GM20000 (cell line): ENCODE measurements at places on chromosomes 1 and 21.
A peak's percentile ranks its signal among the peaks of the same experiment; 100 is the strongest.

DNA sequence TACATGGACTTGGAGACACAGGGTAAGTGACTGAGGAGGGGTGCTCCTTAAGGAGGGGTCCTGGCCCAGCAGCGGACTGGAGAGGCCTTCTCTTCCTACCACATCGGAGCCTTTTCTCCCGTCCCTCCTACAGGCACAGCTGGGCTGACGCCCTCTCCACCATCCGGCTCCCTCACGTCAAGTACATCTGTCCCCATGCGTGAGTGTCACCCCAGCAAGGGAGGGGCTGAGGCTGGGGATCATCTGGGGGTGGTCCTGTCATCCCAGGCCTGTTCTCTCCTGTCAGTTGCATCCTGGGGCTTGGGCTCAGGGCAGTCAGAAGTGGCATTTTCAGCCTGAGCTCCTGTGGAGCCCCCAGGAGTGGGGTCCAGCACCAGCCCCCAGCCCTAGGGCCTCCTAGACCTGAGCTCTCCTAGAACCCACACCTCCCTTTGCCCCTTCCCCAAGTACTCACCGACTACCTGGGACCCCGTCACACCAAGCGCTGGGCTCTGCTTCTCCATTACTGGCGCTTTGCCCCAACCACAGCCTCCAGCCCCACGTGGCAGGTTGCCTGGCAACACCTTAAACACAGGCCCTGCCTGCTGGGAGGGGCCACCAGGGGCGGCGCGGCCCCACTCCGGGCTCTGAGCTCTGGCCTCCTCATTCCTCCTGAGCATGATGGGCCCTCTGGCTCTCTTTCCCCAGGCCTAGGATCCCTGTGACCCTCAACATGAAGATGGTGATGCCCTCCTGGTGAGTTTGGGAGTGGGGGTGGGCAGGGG lies 2.3 kb downstream of the LYPLA2 start:
- DNase-seq, result no peak

GRCh38 chr1:63669151-63669961 lies 76.1 kb downstream of the PGM1 start:
- no peak for DNase-seq

- no peak for DNase-seq
Observed at GRCh38 chr1:155706139-155706538, 17.2 kb downstream of the DAP3 start.

DNA sequence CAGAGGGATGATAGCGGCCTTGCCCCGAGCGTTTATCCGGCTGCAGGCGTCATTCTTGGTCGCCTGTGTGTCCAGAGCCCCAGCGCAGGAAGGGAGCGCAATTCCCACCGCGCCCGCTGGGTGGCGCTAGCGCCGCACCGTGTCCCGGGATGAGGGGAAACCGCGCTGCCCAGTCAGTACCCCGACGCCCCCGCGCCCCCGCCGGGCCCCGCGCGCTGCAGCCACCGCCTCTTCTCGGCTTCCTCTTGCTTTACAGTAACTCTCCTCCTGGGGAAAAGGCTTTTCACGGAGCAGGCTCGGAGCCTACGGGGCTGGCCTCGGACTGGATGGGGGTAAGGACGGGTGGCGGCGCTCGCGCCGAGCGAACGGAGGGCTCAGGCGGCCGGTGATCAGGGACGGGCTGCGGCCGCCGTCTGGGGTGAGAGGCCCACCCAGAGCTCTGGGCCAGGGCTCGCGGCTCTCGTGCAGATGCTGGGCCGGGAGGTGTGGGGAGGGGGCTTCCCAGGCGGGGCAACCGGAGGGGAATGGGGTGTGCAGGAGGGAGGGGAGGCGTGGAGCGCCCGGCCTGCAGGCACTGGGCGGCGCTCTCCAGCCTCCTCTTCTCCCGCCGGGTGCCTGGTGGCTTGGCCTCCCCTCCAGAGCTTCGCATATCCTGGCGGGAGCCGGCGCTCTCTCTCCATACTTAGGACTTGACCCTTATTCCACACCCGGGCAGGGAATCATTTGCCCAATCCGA lies 29.8 kb downstream of the TEX35 start:
- peak; percentile 91 for DNase-seq

DNA sequence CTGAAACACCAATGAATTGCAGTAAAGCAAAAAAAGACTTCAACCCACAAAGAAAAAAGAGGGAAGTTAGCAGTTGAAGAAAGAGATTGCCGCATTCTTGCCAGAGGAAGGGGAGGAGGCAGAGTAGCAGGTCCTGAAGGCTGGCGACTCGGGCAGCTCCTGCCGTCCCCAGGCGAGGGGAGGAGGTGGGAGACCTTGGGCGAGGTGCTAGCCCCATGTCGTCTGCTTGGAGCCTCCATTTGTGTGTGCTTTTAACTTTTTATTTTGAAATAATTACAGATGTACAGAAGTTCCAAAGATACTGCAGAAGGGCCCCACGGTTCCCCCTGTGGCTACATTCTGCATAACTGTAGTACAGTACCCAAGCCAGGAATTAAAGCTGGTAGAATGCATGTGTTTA lies 6.7 kb downstream of the TRPM2 start:
- no peak for DNase-seq

GRCh38 chr1:25649505-25650288 lies 33.1 kb downstream of the MAN1C1 start:
- DNase-seq, result no peak

GRCh38 chr1:25728301-25728935 lies 71.6 kb upstream of the SELENON start:
- no peak for DNase-seq

DNA sequence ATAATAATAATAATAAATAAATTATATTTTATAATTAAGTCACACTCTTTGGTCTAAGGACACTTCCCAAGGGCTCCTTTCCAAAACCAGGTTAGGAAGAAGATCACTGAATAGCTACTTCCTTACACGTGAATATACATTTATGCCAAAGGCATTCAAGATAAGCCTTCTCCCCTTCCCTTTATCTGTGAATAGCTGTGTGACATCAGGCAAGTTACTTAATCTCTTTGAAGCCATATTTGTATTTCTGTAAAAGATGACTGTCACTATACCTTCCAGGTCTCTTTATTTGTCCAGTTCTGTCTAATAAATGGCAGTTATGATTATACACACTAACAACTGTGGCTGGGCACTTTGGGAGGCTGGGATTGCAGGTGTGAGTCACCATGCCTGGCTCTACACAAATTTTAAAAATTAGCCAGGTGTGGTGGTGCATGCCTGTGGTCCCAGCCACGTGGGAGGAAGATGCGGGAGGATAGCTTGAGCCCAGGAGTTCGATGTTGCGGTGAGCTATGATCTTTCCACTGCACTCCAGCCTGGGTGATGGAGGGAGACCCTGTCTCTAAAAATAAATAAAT lies 5.5 kb upstream of the RNF11 start:
- no peak for DNase-seq

DNA sequence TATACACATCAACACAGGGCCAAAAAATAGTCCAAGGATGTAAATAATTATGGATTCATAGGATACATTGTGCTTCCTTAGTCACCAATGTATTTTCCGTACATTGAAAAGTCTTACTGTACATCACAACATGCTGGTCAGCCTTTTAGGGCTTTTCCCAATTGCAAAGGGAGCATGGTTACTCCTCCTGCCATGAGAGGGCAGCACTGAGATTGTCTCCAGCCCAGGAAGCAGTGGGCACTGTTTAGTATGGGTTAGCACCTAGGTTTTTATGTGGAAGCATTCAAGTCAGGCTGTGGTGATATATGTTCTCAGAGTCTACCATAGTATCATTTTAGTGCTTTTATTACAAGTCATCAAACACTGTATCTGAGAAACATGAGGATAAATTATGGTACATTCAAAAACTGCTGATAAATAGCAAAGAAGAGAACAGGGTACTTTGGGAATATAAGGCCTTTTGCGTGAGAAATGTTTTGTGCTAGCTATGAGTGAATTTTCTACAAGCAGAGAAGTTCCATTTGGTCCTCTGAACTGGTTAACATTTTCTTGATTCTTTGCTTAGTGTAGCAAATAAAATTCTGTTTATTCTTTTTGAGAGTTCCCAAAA lies 34.0 kb downstream of the ST6GALNAC5 start:
- DNase-seq, result peak; percentile 41

GRCh38 chr1:207084232-207084631 lies 4.4 kb upstream of the C4BPB start:
- no peak for DNase-seq

- no peak for DNase-seq
Observed at GRCh38 chr1:35763201-35763600, 6.6 kb downstream of the CLSPN start.

GRCh38 chr1:81600878-81601622 lies 199.7 kb upstream of the ADGRL2 start:
- no peak for DNase-seq

GRCh38 chr1:87123610-87124009 lies 205.1 kb upstream of the LMO4 start:
- DNase-seq, result no peak

DNA sequence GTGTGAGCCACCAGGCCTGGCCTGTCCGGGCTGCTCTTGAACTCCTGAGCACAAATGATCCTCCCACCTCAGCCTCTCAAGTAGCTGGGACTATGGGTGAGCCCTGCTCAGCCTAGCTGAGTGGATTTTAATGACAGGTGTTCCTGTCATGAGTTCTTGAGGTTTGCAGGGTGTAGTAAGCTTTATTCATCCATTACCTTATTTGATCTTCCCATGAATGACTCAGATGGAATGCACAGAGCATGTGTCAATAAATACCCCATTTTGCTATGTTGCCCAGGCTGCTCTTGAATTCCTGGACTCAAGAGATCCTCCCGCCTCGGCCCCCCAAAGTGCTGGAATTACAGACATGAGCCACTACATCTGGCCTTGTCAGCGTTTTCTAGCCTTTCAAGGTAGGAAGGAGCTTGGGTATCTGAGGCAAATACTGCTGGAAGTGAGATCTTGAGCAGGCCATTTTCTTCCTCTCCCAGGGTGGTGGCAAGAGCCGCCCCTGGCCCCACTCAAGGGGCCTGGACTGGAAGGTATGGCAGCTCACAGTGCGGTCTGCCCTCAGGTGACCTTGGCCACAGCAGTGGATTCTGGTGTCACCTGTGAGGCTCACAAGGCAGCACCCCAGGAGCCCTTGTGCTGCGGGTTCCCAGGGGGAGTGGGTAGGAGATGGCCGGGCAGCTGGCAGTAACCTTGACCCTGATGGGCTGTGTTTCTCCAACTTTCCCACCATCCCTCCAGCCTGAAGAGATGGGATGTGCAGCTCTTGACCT lies 20.0 kb downstream of the PIK3CD start:
- no peak for DNase-seq

- DNase-seq, result no peak
Observed at GRCh38 chr1:59186656-59187055, 110.2 kb upstream of the FGGY start.

- DNase-seq, result no peak
Observed at GRCh38 chr1:109808703-109809102, 45.0 kb upstream of the EPS8L3 start.

DNA sequence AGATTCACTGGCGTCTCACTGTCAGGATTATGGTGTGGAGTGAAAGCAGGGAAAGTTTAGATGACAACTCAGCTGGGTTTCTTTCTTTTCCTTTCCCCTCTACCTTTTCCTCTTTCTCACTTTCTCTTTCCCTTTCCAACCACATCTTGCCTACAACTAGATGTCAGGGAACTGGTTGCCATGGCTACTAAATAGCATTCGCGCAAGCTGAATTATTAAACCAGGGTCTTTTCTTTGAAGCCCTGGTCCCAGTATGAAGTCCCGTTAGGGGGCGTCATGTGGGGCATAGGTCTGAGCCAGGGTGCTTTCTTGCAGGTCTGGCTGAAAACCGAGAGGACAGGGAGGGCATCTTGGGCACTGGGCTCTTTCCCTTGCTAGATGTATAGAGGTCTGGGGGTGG lies 168.4 kb upstream of the CACNA1E start:
- no peak for DNase-seq

- DNase-seq, result no peak
Observed at GRCh38 chr1:15137809-15138208, 15.7 kb upstream of the TMEM51 start.

- DNase-seq, result no peak
Observed at GRCh38 chr1:167429612-167430011, 88.7 kb downstream of the CD247 start.

DNA sequence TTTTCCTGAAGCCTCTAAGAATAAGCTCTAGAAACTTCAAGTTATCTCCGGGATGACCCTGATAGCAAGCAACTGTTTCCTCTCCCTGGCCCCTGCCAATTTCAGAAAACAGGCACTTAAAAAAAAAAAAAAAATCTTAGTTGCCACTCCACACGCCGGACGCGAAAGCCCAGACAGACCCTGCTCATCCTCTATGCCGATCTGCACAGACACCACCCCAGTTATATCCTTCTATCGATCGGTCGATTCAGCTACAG lies 1.7 kb downstream of the ANP32E start:
- DNase-seq, result no peak

GRCh38 chr1:184615301-184615700 lies 139.4 kb downstream of the EDEM3 start:
- DNase-seq, result no peak

DNA sequence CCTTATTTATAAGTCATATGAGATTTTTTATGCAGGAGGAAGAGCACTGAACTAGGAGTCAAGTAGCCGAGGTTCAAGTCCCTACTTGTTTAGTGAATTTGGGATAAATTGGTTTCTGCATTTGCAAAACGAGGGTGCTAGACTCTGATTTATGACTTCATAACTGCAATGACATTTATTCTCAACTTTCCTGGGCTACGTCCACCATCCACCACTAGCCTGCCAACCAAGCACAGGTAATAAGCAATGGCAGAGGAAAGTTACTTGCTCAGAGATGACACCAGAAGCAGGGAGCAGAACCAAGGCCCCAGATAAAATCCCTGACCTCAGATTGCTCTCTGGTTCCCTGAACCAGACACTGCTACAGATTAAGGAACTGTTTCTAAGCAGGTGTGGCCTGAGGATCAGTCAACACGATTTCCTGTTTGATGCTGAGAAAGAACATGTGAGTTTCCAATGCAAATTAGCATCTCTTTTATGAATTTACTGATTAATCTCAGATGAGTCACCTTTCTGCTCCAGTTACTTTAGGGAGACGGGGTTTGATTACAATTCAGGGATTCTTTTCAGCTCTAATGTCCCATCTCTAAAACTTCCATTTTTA lies 52.7 kb downstream of the PLPP3 start:
- peak; percentile 39 for DNase-seq

DNA sequence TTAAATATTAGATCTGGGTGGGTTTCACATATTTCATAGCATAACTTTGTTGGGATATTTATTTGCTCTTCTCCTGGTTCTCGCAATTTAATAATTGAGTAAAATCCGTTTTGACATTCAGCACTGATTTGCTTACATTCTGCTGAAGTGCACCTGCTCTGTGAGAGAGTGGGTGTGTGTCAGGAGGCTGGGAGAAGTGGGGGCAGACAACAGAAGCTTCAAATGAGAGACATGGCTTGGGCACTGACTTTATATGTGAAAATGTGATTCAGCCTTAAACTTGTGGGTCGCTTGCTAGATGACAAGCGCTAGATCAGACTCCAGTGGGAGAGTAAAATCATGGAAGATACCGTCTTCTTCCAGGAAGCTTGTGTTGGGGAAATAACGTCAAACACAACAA lies 32.4 kb upstream of the KCNA2 start:
- no peak for DNase-seq

DNA sequence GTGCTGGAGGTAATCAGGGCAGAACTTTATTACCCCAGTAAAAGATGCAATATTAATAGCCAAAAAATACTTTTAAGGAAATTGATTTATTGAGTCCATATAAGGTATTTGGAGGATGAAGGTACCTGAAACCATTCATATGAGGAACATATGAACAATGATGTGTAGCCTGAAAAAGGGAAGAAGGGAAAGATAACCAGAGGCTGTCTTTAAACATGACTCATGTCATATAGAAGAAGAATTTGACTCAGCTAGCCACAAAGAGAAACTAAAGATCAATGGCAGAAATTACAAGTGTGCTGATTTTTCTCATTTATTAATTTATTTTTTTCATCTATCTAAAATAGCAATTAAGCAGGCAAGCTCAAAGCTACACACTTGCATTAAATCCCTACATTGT lies 136.2 kb upstream of the DUSP10 start:
- DNase-seq, result peak; percentile 46

- DNase-seq, result peak; percentile 99
Observed at GRCh38 chr1:1040004-1040991, 20.4 kb downstream of the AGRN start.
